Vagina (tissue), 2 donors: ENCODE measurements at places on chromosomes 3 and 15. TPM values are rescaled to one million over a fixed set of nuclear protein-coding genes. Genes with fewer than 3 reads are reported as not detected.

DNA sequence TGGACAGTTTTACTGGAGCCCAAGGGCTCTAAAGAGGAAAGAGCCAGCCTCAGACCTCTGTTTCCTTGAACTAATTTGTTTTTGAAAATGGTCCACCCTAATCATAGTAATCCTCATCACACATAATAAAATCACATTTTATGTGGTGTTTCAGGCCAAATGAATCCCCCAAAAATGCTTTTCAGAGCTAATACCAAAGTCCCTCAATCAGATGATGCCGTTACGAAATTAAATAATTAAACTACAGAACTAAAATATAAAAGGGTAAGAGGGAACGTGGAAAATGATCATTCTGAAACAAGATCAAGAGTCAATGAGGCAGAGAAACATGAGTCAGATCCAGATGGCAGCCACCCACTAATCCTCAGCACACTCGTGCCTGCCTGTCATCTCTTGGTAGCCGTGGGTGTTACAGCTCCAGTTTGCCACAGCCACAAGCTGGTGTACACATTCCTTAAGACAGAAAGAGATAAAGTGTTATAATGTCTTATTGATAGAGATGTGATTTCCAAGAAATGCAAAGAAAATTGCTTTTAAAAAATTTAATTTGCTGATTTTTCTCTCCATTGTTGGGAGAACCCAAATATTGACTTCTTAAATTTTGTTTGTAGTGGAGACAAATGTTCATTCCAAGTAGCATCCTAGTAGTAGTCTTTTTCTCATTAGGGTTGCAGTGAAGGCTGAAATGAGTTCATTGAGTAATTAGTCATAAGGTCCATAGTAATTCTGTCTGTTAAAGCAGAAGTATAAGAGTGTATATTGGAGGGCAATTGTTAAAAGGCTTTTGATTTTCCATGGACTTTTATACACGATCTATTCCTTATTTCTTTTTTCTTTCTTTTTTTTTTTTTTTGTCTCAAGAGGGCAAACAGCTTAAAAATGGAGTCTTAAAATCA, 104.2 kb downstream of the AGBL1 start:
- no peak overlapping the region for H3K4me3 ChIP-seq
- H3K36me3 ChIP-seq, result no peaks in the 10 kb centered on the region
- no peaks in the 10 kb centered on the region for H3K27me3 ChIP-seq
- H3K27ac ChIP-seq, result no peak overlapping the region
- H3K4me1 ChIP-seq, result no peaks in the 10 kb centered on the region

GRCh38 chr3:7205535-7205934, 344.6 kb downstream of the GRM7 start:
- peak overlapping the region; percentile 19 for H3K4me3 ChIP-seq
- peak overlapping the region; percentile 20 for H3K27ac ChIP-seq
- no peak for DNase-seq
- no peaks in the 10 kb centered on the region for H3K36me3 ChIP-seq

The THRB gene
- total RNA-seq, result 22.8 TPM

GRCh38 chr3:143571548-143571947, 276.7 kb downstream of the SLC9A9 start:
- no peaks in the 10 kb centered on the region for H3K4me1 ChIP-seq
- no peak overlapping the region for H3K4me3 ChIP-seq
- H3K36me3 ChIP-seq, result no peaks in the 10 kb centered on the region
